ENCODE measurements at places on chromosomes 12 and 14. TPM values are rescaled to one million over a fixed set of nuclear protein-coding genes. Genes with fewer than 3 reads are reported as not detected.

Gene MGP
- not detected for total RNA-seq

Gene CLEC4A
- total RNA-seq: 0.18 TPM

Gene ASCL1
- 0.20 TPM for total RNA-seq

Gene MYO1H
- total RNA-seq: 0.11 TPM

Gene PRB2
- not detected for total RNA-seq

Gene CACNA1C
- 0.81 TPM for total RNA-seq

Gene BRMS1L
- total RNA-seq: 11.4 TPM

Gene POLE2
- 25.7 TPM for total RNA-seq

- no peak for DNase-seq
- H3K27ac ChIP-seq: no peak overlapping the region
- H3K27me3 ChIP-seq: no peaks in the 10 kb centered on the region
- H3K4me1 ChIP-seq: no peaks in the 10 kb centered on the region
- no peak overlapping the region for H3K4me3 ChIP-seq
Observed at GRCh38 chr12:119415714-119416113, 81.2 kb downstream of the CCDC60 start.

- H3K4me3 ChIP-seq: no peak overlapping the region
- no peak overlapping the region for H3K27ac ChIP-seq
- peaks cover 2% of the 10 kb centered on the region for H3K36me3 ChIP-seq
- H3K4me1 ChIP-seq: no peaks in the 10 kb centered on the region
Observed at GRCh38 chr12:67333649-67334048, 64.5 kb downstream of the CAND1 start.

GRCh38 chr12:124273630-124274029 is 21.3 kb upstream of the RFLNA start:
- H3K4me3 ChIP-seq: no peak overlapping the region
- peaks cover 3% of the 10 kb centered on the region for H3K4me1 ChIP-seq
- H3K36me3 ChIP-seq: peaks cover 4% of the 10 kb centered on the region
- peak; percentile 89 for DNase-seq
- no peak overlapping the region for H3K27ac ChIP-seq
- no peaks in the 10 kb centered on the region for H3K27me3 ChIP-seq

DNA sequence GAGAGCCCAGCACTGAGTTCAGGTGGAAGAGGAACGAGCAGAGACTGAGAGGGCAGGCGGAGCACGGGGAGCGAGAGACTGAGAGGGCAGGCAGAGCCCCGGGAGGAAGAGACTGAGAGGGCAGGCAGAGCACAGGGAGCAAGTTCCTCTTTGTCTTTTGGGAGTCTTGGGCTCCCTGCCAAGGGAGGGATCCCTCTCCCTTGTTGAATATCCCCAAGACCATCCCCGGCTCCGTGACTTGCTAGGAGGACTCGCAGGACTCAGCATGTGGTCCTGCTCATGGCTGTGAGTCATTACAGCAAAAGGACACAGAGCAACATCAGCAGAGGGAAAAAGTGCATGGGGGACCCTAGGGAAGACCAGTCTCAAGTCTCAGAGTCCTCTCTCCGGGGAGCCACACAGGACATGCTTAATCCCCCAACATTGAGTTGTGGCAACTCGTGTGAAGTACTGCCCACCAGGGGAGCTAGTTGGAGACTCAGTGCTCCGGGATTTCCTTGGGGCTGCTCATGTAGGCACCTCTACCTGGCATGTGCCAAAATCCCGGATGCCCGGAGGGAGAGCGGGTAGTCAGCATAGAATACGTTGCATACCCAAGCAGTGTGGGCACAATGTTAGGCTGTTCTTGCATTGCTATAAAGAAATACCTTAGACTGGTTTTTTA is 81.0 kb downstream of the CCDC92 start:
- H3K27me3 ChIP-seq: no peaks in the 10 kb centered on the region
- H3K4me1 ChIP-seq: no peaks in the 10 kb centered on the region
- DNase-seq: no peak
- H3K36me3 ChIP-seq: no peaks in the 10 kb centered on the region
- H3K4me3 ChIP-seq: no peak overlapping the region
- H3K27ac ChIP-seq: no peak overlapping the region

- H3K27me3 ChIP-seq: no peaks in the 10 kb centered on the region
- no peak overlapping the region for H3K27ac ChIP-seq
- H3K36me3 ChIP-seq: peaks cover 2% of the 10 kb centered on the region
- no peak for DNase-seq
Observed at GRCh38 chr14:40870252-40870651, 736.4 kb upstream of the LRFN5 start.

- no peak for DNase-seq
- H3K36me3 ChIP-seq: no peaks in the 10 kb centered on the region
- no peaks in the 10 kb centered on the region for H3K27me3 ChIP-seq
- no peak overlapping the region for H3K4me3 ChIP-seq
- H3K4me1 ChIP-seq: no peaks in the 10 kb centered on the region
Observed at GRCh38 chr14:53450871-53451270, 297.7 kb upstream of the DDHD1 start.

DNA sequence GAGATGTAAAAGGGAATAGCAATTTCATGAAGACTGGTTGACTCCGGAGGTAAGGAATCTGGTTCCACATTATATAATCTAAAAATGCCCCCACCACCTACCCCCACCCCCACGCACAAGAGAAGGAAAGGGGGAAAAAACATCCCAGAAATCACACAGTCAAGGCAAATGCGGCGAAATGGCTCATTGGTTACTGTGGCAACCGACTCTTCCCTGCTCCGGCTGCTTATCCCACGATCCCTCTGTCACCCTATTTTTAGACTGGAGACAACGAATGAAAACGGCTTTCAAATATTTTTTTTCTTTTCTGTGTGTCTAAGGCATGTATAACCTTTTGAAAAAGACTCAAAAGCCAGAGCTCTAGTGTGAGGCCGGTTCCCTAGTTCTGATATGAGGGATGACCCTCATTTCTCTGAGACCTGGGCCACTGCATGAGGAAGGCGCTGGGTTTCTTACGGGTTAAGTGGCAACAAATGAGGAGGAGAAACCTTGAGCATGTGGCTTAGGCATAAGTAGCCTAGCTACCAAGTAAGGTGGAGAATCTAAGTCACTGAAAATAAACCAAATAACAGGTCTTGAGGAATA is 148.3 kb upstream of the GRIN2B start:
- H3K4me3 ChIP-seq: no peak overlapping the region
- DNase-seq: no peak
- H3K4me1 ChIP-seq: no peaks in the 10 kb centered on the region
- H3K27ac ChIP-seq: no peak overlapping the region
- H3K27me3 ChIP-seq: no peaks in the 10 kb centered on the region
- H3K36me3 ChIP-seq: peaks cover 6% of the 10 kb centered on the region

DNA sequence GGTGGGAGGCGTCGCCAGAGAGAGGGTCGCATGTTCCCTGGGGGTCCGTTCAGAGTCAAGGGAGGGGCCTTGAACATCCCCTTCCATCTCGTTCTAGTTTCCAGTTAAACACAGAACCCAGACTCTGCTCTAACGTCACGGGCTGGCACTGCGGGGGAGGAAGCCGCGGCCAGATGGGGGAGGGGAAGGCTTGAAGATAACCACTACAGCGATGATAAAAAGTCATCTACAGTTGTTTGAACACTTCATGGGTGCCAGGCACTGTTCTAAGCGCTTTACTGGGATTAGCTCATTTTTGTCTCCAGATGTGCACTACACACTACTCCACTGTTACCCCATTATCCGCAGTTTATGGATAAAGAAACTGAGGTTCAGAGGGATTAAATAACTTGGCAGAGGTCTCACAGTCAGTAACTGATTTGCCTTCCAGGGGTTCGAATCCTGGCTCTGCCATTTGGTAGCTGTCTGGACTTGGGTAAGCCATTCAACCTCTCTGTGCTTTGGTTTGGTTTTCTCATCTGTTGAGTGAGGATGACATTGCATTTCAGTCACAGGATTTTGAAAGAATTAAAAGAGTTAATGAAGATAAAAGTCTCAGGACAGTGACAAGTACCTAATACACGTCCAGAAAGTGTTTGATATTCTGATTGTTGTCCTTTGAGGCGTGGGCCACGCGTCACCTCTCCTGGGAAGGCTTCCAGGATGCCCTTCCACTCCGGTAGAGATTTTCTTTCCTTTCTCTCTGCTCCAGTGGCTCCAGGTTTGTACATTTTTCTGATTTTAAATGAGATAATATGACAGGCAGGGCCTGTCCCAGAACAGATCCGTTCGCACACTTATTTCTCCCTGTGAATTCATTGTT is 798 bp upstream of the RASAL1 start:
- no peaks in the 10 kb centered on the region for H3K4me1 ChIP-seq
- H3K27ac ChIP-seq: no peak overlapping the region
- H3K36me3 ChIP-seq: no peaks in the 10 kb centered on the region
- H3K4me3 ChIP-seq: peak overlapping the region; percentile 64
- no peak for DNase-seq
- H3K27me3 ChIP-seq: no peaks in the 10 kb centered on the region

- H3K27ac ChIP-seq: no peak overlapping the region
- no peaks in the 10 kb centered on the region for H3K36me3 ChIP-seq
- no peak for DNase-seq
- H3K4me3 ChIP-seq: no peak overlapping the region
Observed at GRCh38 chr12:47272412-47273190, 192.8 kb upstream of the AMIGO2 start.

- H3K27ac ChIP-seq: no peak overlapping the region
- no peak overlapping the region for H3K4me3 ChIP-seq
- H3K4me1 ChIP-seq: no peaks in the 10 kb centered on the region
Observed at GRCh38 chr14:77284066-77284465, 13.1 kb upstream of the NGB start.

GRCh38 chr12:54404061-54405004 is 14.7 kb downstream of the ITGA5 start:
- DNase-seq: peak; percentile 84
- H3K27me3 ChIP-seq: no peaks in the 10 kb centered on the region
- H3K4me1 ChIP-seq: no peaks in the 10 kb centered on the region
- no peak overlapping the region for H3K27ac ChIP-seq
- no peak overlapping the region for H3K4me3 ChIP-seq

- H3K36me3 ChIP-seq: no peaks in the 10 kb centered on the region
- DNase-seq: no peak
- no peaks in the 10 kb centered on the region for H3K27me3 ChIP-seq
- H3K27ac ChIP-seq: no peak overlapping the region
- H3K4me3 ChIP-seq: no peak overlapping the region
Observed at GRCh38 chr14:86404989-86405649, 875.2 kb downstream of the FLRT2 start.

GRCh38 chr14:96914571-96915128 is 117.5 kb downstream of the VRK1 start:
- H3K4me1 ChIP-seq: no peaks in the 10 kb centered on the region
- peaks cover 6% of the 10 kb centered on the region for H3K36me3 ChIP-seq
- H3K27ac ChIP-seq: no peak overlapping the region
- DNase-seq: no peak
- no peak overlapping the region for H3K4me3 ChIP-seq
- no peaks in the 10 kb centered on the region for H3K27me3 ChIP-seq

- H3K27me3 ChIP-seq: no peaks in the 10 kb centered on the region
- H3K27ac ChIP-seq: no peak overlapping the region
- peaks cover 8% of the 10 kb centered on the region for H3K36me3 ChIP-seq
Observed at GRCh38 chr14:50230701-50231474, 490 bp downstream of the SOS2 start.

DNA sequence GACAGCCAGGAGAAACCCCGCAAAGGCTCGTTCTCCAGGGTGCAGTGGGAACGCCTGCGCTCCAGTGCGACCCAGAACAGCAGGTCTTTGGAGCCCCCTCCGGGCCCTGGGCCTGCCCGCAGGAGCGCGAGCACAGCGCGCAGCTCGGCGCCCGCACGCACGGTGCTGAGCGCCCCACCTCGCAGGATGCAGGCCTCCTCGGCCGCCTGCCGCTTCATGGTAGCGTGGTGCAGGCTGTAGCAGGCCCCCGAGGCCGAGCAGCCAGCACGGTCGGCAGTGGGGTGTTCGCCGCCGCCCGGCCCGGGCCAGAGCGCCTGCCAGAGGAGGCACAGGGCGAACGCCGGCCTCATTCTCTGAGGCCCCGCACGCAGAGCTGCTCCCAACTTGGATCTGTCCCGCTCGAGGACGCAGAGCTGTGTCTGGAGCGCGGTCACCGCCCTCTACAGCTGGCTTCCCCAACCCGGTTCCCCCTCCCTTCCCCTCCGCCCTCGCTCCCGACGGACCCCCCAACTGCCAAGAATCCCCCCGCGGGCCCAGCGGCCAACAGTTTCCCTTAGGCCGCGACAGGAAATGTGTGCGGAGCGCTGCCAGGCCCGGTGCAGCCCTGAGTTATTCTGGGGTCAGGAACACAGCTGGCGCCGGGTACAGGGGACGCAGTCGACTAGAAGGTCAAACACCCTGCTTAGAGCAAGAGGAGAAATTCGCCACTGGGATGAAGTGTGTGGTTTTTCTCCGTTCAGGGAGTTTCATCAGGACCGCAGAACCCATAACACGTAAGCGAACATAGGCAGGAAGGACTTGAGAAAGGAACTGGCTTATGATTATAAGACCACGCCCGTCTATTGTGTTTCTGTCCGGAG is at the start of gene CLEC14A:
Gene CLEC14A, minus strand, starts transcription at position 421 of the 860 bp plus-strand sequence. Its CDS starts 71 bp downstream, at position 350.
- peak; percentile 64 for DNase-seq
- H3K27me3 ChIP-seq: peaks cover 29% of the 10 kb centered on the region
- H3K27ac ChIP-seq: no peak within 1 kb of the TSS
- peak within 1 kb of the TSS; percentile 71 for H3K4me3 ChIP-seq
- H3K36me3 ChIP-seq: no peaks in the 10 kb centered on the region

- no peak overlapping the region for H3K27ac ChIP-seq
- H3K27me3 ChIP-seq: no peaks in the 10 kb centered on the region
- DNase-seq: no peak
- no peaks in the 10 kb centered on the region for H3K36me3 ChIP-seq
Observed at GRCh38 chr14:92917041-92917940, 5.7 kb upstream of the CHGA start.

All from H9 (cell line).